ENCODE measurements at places on chromosomes 5 and 9.

GRCh38 chr9:27303219-27303618 is 6.3 kb upstream of the EQTN start:
- no peak for DNase-seq

DNA sequence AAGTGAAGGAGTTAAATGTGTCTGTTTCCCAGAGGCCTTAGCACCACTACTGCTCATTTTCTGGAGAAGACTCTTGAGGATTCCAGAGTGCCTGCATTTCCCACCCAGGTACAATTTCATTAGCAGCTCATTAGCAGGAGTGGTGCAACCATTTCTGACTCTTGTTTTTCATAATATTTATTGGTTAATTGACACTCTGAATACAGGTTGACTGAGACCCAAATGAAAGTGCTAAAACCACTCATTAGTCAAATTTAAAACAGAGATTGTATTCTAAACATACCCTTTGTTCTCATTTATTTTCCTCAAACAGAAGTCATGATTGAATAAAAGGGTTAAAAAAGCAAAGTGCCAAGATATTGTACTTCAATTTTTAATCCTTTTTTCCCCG is 134.5 kb downstream of the SIL1 start:
- peak; percentile 16 for DNase-seq

GRCh38 chr5:90201923-90202322 is 207.6 kb downstream of the CETN3 start:
- DNase-seq = no peak

DNA sequence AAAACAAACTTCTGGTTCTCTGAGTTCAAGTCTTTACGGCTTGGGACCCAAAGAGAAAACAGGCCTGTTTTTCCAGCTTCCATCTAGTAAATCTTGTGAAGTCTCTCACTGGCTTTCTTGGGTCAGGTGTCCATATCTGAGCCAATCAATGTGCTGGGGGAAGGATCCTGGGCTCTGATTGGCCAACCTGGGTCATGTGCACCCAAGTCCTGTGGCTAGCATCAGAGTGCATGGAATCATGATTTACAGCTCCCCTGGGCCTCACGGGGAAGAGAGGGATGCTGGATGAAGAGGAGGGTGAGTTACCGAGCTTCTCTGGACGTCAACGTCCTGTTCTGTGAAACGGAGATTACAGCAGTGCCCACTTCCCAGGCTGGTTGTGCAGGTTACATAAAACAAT is 19.4 kb downstream of the CXCL14 start:
- no peak for DNase-seq

DNA sequence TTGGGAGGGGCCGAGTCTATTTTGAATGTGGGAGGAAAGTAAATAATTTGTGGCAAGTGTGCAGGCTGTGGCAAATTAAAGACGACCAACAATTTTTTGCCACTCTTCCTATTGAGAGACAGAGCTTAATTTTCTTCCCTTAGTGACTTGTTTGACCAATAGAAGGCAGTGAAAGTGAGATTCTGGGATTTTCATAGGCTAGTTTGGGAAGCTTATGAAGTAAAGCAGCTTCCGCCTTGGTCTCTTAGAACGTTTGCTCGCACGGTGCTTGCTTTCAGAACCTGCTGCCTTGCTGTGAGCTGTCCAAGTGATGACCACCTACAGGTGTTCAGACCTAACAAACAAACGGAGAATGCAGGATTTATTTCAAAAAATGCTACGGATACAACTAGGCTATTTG is 6.7 kb upstream of the OR1N2 start:
- no peak for DNase-seq

GRCh38 chr5:11642438-11642837 is 261.8 kb downstream of the CTNND2 start:
- DNase-seq = no peak

DNA sequence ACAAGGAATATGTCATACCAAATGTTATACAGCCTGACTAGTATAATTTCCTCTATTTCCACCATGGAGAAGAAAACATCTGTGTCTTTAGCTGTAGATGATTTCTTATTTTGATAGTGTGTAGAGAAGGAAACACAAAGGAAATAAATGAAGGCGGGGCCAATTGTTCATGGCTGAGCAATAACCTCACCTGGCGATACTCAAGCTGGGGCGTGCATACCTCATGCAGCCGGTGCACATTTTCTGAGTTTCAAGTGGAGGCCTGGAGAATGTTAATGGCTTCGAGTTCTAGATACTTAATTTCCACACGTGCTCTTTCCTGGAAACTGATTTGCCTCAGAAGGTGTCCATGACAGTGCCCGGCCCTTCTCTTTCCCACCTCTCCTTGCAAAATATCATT is 127.4 kb upstream of the TAF11L2 start:
- DNase-seq = no peak

DNA sequence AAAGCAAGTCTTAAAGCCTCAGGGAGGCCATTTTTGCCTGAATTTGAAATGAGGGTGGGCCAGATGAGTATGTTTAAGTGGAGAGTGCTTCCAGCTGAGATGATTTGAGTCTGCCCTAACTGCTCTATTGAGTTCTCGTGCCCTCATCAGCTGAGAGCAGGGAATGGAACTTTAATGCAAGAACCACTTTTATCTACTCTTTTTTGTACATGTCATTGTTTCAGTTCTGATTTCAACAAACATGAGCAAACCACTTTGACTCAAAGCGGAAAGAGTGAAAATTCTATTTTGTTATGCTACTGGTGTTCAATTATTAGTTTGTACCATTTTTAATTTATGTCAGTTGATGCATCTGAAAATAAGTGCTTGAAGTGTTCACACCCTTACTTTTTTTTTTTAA is 35.8 kb downstream of the DCAF10 start:
- DNase-seq = no peak

DNA sequence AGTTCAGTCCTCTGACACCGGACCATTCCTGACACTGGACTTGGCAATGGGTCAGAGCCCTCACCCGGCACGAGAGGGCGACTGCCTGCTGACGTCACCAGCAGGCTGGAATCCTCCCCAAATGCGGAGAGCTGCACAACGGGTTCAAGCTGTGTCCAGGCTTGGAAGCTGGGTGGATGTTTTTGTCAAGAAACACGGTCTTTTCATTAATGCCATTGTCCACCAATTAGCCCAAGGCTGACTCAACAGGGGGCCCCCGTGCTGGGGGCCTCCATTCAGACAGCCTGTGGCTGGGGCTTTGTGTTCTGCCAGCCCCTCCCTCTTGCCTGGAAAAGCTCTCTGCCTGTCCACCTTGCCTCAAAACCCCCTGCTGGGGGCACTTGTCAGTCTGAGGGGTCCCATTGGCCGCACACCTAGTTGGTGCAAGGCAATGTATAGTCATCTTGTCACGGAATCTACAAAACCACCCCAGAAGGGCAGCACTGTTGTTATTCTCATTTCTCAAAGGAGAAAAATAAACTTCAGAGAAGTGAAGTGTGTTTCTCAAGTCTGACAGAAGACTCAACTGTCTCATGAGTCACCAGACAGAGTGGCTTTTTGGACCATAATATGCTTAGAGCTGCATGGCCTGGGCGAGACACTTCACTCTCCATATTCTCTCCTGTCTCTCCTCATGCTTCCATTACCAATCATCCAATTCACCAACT is 24.6 kb downstream of the NDUFA8 start:
- DNase-seq = no peak

GRCh38 chr5:90142541-90142940 is 267.0 kb downstream of the CETN3 start:
- DNase-seq = no peak

DNA sequence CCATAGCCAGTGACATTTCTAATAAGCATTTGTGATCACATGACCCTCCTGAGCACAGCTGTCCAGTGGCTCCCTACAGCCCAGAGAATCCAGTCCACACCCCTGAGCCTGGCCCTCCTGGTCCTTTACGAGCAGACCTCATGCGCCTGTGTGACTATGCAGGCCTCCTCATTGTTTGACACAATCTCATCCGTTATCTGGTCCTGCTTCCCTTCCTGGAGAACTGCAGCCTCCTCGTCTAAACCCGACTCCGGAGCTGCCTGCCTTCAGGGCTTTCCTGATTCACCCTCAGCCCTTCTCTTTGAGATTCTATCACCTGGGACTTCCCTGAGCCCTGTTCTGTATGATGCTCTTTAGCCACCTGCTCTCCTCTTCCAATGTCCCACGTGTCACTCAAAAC is 79.7 kb downstream of the GPR21 start:
- no peak for DNase-seq

DNA sequence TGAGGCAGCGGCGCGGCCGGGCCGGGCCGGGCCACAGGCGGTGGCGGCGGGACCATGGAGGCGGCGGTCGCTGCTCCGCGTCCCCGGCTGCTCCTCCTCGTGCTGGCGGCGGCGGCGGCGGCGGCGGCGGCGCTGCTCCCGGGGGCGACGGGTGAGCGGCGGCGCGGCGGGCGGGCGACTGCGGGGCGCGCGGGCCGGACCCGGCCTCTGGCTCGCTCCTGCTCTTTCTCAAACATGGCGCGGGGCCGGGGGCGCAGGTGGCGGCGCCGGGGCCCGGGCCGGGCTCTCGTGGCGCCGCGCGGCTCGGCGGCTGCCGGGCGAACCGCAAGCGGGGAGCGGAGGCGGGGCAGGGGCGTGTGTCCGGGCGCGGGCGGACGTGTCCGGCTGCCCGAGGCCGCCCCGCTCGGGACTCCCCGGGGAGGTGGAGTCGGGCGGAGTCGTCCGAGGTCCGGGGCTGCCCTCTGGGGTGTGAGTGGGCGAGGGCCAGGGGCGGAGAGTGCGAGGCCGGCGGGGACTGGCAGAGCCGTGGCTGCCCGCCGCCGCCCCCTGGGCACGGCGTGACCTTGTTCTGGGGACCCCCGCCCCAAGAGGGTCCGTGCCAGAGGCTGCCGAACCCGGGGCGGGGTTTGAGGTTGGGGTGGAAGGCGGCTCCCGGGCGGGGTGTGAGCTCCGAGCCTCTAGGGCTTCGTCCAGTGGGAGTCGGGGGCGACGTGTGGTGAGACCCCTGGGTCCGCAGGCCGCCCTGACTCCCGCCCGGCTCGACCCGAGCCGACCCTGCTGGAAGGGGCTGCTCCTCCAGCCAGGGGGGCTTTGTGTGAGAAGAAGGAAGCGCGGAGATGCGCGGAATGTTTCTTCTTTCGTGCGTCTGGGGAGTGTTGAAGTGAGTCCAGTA is 485 bp downstream of the TGFBR1 start:
- DNase-seq = no peak

GRCh38 chr9:137417161-137418021 is 5.6 kb downstream of the EXD3 start:
- DNase-seq = no peak

DNA sequence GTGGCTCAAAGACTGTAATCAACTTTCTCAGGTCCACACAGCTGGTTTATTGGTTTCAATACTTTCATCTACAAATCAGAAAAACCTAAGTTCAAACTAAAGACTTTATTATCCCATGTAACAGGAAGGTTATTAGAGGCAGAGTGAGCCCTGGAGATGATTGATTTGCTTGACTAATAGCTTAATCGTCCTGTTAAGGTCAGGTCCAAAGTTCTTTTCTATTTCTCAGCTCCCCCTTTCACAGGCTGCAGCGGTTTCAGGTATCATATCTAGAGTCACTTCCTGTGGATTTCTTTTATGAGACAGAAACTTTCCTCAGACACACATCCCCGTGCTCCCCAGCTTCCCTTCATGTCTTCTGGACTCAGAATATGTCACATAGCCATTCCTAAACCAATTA is 166.4 kb downstream of the PRELID2 start:
- DNase-seq = no peak

- DNase-seq = no peak
These were observed 10.2 kb downstream of the SH3PXD2B start for GRCh38 chr5:172444110-172444510.

GRCh38 chr9:124658165-124659017 is 112.7 kb downstream of the NR6A1 start:
- DNase-seq = peak; percentile 57

DNA sequence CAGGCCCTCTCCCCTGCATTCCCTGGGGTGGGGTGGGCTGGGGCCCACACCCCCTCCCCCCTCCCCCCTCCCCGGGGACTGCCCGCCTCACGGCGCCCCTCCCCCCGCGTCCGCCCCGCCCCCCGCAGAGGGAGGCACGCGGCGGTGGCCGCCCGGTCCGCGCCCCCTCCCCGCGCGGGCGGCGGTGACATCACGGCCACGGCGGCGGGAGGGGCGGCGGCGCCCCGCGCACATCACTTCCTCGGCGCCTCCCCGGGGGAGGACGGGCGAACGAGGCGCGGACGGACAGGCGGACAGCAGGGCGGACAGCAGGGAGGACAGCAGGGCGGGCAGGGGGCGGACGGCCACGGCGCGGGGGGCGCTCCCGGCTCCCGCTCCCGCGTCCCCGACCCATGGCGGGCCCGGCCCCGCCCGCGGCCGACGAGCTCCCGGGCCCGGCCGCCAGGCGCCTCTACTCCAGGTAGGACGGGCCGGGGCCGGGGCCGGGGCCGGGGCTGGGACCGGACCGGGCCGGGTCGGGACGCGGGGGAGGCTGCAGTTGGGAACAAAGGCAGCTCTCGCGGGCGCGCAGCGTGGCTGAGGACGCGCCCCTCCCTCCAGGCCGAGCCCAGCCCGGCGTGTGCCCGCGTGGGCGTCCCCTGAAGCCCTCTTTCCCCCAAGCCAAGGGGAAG is at the start of gene GPSM1:
TSS of gene GPSM1 (plus strand) at position 236 of the 671 bp plus-strand sequence. CDS start at position 393, 157 bp downstream.
- no peak for DNase-seq

DNA sequence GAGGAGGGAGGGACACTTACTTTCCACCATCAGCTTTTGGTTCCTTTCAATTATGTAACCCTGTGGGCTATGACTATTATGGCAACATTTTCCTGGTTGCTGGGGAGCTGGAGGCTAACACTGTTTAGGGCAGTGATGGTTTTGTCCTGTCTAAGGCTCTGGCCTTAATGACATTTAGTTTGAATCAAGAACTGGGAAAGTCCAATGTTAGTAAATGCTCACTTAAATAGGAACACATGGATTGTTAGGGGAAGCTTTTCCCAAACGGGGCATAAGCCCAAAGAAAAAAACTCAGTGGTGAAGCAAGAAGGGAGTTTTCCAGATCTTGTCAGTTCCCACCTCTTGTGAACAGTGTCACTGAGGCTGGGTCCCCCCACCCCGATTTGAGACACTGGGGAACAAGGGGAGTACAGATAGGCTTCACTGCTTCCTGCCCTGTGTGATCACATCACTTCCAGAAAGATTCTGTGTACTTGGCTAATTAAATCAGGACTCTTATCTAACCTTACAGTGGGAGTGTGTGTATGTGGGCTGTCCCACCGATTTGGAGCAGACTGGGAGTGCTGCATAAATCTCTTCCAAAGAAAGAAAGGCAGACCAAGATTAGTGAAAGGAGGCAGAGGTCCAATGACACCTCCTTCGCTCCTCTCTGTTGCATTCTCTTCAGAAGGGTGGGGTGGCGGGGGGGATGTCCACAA is 206.4 kb downstream of the PTTG1 start:
- no peak for DNase-seq

GRCh38 chr5:54663866-54664265 is 146.3 kb downstream of the SNX18 start:
- DNase-seq = no peak

- no peak for DNase-seq
These were observed 408.1 kb downstream of the GADD45G start for GRCh38 chr9:90012949-90013348.

DNA sequence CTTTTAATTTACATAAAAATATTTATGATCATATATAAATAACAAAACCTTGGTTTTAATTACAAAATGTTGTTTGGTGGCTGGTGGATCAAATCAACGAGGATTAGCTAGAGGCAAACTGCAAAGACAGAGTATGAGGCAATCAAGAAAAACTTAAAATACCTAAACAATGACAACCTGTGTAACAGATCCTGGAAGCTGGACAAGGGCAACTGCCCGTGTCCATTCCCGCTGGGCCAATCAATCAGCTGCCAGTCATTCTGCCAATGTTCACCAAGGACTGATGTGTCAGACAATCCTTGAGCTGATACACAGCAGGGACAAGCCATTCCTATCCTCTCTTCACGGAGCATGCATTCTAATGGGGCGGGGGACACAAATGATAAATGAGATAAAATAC is 3.2 kb upstream of the TENT4A start:
- DNase-seq = no peak

- DNase-seq = no peak
These were observed 37.3 kb upstream of the POMT1 start for GRCh38 chr9:131465401-131465800.

Measured in NCI-H1417 treated with DMSO at 0.1 percent for 48 hours (cell line).